Activated CD4-positive, CD25-positive, alpha-beta regulatory T cell treated with anti-CD3 and anti-CD28 coated beads, Interleukin-2, amount 50 U/mL, for 24 hours (primary cell): ENCODE measurements at places on chromosomes 7 and 10.

DNA sequence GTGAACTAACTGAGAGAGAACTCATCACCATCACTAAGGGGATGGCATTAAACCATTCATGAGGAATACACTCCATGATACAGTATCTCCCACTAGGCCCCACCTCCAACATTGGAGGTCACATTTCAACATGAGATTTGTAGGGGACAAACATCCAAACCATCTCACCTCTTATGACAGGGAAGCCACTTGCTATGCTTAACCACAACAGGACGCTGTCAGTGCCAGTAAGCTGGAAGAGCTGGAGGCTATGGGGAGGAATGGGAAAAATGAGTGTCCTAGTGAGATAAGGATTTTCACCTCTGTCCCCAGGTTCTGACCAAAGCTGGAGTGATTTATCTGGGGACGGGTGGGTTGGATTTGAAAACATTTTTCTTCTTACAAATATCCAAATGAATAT, 17.6 kb downstream of the PLCE1 start:
- ATAC-seq: no peak

DNA sequence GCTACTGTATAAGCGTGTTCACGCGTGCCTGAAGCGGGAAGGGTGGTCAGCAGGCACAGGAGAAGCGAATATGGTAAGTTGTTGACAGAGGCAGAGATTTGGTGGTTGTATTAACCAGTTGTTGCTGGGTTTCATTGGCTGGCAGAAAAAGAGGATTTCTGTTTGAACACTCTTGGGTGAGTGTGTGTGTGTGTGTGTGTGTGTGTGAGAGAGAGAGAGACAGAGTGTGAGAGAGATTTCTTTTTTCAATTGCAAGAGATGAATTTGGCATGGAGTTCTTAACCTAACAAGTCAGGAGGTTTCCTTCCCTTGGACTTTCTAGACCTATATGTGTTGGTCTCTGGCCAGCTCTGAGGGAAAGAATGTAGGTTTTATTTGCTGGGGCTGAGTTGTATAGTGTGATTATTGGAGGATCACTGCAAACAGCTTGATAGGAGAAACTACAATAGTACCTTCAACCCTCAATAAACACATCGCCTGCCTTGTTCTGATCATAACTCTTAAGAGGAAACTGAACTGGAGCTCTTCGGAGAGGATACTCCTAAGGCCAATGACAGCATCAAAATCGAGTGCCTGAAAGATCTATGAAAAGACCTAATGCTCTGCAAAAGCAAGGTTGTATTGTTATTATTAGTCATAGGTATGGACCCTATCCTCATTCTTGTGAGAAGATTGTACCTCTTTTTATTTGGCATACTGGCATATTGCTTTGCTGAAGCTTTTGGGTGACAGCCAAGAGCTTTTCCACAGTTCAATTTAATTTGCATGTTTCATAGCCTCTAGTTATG, 1.2 kb downstream of the MCU start:
- ATAC-seq: no peak

- ATAC-seq: no peak
These were observed 74.3 kb upstream of the TOMM7 start for GRCh38 chr7:22896917-22897316.

GRCh38 chr10:132272231-132272971, 35.3 kb downstream of the STK32C start:
- no peak for ATAC-seq

DNA sequence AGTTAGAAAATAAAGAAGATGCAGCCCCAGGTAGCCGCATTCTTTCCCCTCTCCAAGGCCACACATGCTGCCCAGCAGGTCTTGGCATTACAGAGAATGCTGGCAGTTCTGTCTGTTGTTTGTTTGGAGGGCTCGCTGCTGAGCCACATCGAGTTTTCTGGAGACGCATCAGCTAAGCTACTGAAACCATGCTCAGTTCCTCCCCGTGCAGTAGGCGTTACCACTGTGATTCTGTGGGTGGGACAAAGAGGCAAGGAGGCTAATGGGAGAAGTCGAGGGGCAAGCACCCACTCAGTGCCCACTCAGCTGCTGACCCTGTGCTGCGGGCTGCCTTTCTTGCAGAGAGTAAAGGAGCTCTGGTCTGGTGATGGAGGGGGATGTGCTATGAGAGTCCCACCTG, 15.5 kb upstream of the GTPBP4 start:
- ATAC-seq: no peak

- no peak for ATAC-seq
These were observed 890 bp downstream of the ZFYVE27 start for GRCh38 chr10:97737770-97738265.

DNA sequence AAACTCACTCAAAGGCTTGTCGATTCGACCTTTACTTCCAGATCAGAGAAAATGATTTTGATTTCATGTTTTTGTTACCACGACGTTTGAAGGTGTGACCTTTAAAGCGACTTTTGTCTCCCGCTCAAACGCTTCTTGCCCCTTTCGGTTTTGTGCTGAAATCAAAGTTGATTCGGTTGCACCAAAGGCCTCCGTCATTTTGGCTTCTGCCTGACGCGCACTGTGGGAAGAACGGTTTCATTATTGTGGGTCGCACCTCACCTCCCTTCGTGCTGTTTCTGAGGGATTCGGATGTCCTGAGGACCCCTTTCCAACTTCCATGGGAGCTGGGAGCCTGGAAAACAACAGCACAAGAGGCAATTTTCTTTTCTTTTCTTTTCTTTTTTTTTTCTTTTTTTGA, 176.9 kb downstream of the DNAJB6 start:
- no peak for ATAC-seq

DNA sequence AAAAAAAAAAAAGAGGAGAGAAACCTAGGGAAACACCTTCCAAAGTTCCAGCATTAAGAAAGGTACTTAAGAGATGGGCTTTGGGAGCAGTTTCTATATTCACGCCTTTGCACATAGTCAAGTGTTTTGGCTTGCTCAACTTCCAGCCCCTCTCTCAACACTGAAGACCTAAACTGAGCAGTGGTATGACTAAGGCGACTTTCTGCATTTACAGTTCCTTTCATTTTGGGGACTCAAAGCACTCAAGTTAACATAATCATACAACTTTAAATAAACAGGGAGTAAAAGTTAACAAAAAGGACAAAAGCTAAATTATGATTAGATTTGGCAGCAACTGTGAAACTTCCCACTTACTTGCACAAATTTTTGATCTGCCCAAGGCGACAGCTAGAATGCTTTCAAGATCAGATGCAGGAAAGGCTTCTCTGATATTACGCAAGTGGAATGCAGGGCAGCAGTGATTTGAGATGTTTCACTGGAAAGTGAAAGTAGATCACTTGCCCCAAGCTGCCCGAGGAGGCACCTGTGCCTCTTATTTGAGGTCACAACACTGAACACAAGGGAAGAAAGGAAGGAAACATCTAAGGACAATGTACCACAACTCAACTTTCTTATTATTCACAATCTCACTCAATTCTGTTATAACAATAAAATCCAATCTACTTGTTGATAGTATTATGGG, 199.5 kb downstream of the SKAP2 start:
- ATAC-seq: no peak

DNA sequence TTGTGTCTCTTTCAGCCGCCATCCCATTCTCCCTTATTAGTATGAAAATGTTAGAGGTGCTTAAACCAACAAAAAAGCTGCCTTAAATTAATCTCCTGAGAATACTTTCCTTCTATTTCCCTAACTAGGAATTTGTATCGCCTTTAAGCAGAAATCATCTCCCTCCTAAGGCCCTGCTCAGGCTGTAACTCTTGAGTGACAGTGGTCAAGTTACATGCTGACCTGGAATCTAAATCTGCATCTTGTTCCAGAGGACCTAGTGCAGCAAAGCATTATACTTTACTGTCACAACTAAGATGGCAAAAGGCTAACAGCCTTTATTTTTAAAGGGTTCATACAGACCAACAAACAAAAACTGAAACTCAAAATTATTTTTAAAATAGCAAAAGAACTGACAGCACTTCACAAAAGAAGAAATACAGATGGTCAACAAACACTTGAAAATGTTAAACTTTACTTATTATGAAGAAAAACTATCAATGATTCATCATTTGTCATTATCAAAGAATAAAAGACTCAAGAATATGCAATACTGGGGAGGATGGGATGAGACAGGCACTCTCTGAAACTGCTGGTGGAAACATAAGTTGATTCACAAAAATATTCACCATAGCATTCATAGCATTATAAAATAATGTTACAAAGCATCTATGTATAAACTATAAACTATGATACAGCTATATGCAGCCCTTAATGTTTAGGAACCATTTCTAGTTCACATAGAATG, 11.0 kb downstream of the CYREN start:
- ATAC-seq: peak; percentile 77

- peak; percentile 23 for ATAC-seq
These were observed at the start of gene GRID1 for GRCh38 chr10:86366033-86366901. GRID1 (minus strand) TSS chr10:86366795.

DNA sequence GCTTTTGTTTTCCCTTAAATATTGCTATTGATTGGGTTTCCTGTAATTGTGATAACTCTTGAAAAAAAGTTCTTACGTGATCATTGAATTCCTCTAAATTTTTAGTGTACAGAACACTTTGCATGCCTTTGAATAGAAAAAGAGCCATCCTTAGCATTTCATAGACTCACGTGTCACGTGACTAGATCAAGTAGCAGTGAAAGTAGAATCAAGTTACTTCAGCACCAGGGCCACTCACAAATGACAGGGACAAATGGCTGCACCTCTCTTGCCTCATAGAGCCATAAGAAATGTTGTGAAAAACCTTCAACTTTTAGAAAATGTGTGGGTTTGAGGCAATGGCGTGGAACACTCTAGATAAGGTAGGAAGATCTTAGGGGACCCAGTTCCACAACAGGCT, 203.8 kb downstream of the ZEB1 start:
- no peak for ATAC-seq

- ATAC-seq: no peak
These were observed 22.8 kb upstream of the ADAMTS14 start for GRCh38 chr10:70649526-70649925.

GRCh38 chr10:104067525-104067924, 18.2 kb downstream of the COL17A1 start:
- ATAC-seq: no peak

- no peak for ATAC-seq
These were observed at the start of gene LRIT1 for GRCh38 chr10:84241185-84241790. LRIT1 (minus strand) TSS chr10:84241546; CDS start chr10:84241439, 107 bp downstream.

GRCh38 chr10:3776796-3777571, 8.0 kb downstream of the KLF6 start:
- peak; percentile 58 for ATAC-seq

DNA sequence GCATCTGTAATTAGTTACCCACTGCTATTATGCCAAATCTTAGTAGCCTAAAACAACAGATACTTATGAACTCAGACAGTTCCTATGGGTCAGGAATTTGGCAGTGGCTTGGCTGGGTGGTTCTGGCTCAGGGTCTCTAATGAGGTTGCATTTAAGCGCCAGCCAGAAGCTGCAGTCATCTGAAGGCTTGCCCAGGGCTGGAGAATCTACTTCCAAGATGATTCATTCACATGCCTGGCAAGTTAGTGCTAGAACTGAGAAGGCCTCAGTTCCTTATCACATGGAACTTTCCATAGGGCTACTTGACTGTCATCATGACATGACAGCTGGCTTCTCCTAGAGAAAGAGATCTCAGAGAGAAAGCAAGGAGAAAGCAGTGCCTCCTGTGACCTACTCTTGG, 121.3 kb downstream of the AVL9 start:
- ATAC-seq: no peak

GRCh38 chr10:112570585-112570984, 123.6 kb downstream of the VTI1A start:
- no peak for ATAC-seq

DNA sequence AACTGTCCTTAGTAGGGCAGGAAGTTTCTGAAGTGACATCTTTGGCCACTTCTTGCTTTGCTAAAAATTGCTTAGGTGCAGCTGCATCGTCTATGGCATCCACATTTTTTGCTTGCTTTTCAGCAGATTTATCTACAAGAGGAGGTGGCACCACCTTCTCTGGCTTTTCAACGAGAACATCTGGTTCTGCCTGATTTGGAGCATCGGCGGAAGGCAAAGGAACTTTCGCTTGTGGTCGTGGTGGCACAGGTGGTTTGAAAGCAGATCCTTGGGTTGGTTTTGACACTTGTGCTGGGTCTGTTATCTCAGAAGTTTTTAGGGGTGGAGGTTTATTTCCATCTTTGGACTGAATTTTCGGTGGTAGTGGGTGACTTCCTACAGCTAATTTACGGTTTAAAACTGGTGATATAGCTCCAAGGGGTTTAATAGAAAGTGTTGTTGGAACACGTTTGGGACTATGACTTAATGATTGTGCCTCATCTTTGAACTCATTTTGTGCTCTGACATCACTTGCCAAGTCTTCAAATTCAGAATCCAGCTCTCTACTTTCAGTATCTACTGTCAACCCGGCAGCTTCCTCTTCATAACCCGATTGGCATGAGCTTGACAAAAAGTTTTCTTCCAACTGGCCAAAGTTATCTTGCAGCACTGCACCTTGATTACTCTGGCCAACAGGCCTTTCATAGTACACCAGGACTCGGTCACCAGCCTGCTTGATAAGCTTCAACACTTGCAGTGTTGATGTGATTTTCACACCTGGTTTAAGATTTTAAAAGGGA, 44.0 kb downstream of the SLC18A2 start:
- no peak for ATAC-seq

- no peak for ATAC-seq
These were observed 6.4 kb downstream of the MAFK start for GRCh38 chr7:1536743-1537534.

GRCh38 chr7:4065190-4065589, 616.9 kb upstream of the FOXK1 start:
- ATAC-seq: no peak

- no peak for ATAC-seq
These were observed 24.4 kb downstream of the CACNA2D1 start for GRCh38 chr7:82419200-82419599.

- no peak for ATAC-seq
These were observed 239.9 kb downstream of the CSTF2T start for GRCh38 chr10:51459476-51459875.

- no peak for ATAC-seq
These were observed 35.3 kb downstream of the FEZF1 start for GRCh38 chr7:122269241-122269640.

- ATAC-seq: no peak
These were observed 81.2 kb upstream of the ITGB1 start for GRCh38 chr10:33039181-33039580.

GRCh38 chr10:125779403-125780327, 4.0 kb upstream of the MMP21 start:
- ATAC-seq: no peak

- ATAC-seq: no peak
These were observed 27.7 kb upstream of the BPGM start for GRCh38 chr7:134618756-134619530.

GRCh38 chr10:101008823-101009423, 9.3 kb downstream of the LZTS2 start:
- no peak for ATAC-seq

- peak; percentile 24 for ATAC-seq
These were observed 148.4 kb upstream of the AHR start for GRCh38 chr7:17150018-17150417.

- no peak for ATAC-seq
These were observed 35.5 kb downstream of the ENTPD1 start for GRCh38 chr10:95791425-95791979.

GRCh38 chr7:106839511-106839910, 25.6 kb upstream of the PIK3CG start:
- ATAC-seq: no peak
